ENCODE measurements at places on chromosomes 1 and 21.

- no peak for DNase-seq
These were observed 236.8 kb downstream of the SMYD3 start for GRCh38 chr1:246270236-246270635.

DNA sequence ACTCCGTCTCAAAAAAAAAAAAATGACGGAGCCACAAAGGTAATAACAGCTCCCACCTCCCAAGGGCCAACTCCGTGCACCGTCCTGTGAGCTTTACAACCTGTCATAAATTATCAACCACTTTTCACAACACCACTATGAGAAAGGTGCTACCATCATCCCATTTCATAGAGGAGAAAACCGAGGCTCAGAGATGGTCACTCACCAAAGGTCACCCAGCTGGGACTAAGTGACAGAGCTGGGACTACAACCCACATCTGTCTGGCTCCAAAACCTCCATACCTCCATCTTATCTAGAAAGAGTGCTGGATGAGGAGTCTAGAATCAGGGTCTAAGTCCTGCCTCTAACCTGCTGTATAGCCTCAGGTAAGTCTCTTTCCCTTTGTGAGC, 43.6 kb upstream of the ECE1 start:
- no peak for DNase-seq

DNA sequence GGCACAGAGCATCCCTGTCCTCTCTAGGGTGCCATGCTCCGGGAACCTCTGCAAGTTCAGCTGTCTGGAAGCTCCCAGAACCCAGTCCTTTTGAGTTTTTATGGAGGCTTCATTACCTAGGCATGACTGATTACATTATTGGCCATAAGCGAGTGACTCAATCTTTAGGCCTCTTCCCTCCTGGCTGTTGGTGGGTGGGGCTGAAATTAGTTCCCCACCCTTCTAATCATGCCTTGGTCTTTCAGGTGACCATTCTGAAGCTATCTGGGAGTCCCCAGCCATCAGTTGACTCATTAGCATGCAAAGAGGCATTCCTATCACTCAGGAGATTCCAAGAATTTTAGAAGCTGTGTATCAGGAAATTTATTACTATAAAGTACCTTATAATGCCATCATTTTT, 46.6 kb downstream of the WLS start:
- DNase-seq, result no peak

- DNase-seq, result no peak
These were observed 249.4 kb upstream of the AJAP1 start for GRCh38 chr1:4404854-4405590.

- no peak for DNase-seq
These were observed 141.7 kb upstream of the SOD1 start for GRCh38 chr21:31517664-31518414.

DNA sequence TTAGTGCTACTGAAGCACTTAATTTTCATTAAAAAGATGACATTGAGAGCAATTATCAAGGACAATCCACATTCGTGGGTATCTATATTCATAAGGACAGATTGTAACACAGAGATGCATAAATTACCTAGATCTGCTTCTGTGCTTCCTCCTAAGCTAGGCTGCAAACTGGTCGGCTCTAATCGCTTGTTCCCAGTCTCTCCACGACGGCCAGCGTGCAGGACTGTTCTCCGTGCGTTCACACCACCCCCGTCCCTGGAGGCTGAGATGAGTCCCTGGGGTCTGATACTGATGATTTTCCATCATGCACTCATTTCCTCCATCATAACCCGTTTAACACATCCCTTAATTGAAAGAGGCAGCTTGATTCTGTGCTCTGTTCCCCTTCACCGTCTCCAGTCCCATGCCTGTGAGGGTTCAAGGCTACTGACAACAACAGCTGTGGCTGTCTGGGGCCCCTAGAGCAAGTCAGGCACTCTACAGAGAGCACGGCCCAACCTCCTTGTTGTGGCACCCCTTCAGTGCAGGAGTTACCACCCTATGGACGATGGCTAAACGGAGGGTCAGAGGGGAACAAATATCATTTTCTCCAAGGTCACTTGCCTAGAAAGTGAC, 469.6 kb downstream of the NPHP4 start:
- DNase-seq, result no peak

DNA sequence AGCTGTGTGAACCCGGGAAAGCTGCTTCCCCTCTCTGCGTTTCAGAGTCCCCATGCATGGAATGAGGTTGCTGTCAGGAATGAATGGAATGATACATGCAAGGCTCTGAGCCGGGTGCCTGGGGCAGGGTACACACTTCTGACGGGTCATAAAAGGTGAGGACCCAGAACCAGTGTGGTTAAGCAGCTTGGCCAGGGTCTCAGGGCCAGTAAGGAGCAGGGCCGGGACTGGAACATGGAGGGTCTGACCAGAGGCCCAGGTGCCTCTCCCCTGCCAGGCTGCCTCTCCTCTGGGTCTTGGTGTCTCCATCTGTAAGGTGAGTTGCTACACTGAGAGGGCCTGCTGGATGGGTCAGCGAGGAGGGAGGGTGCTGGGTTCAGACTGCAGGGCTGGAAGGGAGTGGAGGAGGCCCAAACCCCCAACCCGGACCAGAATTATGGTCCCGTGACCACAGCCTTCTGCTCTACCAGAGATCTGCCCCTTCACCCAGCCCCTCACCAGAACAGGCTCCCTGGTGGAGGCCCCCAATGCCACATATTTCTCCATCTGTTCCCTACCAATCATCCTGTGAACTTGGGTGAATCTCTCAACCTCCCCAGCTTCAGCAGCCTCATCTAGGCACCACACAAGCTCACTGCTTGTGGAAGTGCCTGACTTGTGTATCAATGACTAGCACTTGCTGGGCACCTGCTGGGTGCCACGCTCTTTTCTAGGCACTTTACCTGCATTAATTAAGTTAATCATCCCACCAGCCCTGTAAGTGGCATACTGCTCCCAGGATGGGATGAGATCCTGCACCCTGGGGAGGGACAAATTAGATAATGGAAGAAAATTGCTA, 16.2 kb upstream of the LRP8 start:
- DNase-seq, result no peak
